ENCODE measurements at places on chromosomes 3 and 15.
A peak's percentile ranks its signal among the peaks of the same experiment; 100 is the strongest.

DNA sequence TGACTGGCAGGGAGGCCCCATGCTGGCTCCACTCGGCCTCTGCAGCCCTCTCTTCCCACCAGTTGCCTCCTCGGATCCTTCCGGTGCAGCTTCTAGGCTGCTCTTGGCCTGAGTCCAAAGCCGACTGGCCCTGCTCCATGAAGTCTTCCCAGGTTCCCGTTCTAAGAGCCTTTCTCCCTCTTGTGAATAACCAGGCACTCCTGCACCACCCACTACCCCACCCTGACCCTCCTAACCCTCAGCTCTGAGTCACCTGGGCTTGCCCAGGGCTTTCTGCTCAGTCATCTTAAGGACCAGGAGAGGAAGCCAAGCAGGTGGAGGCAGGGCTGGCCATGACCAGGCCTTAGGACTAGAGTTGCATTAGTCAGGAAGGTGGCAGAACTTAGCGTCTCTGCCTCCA, 28.1 kb upstream of the CNBP start:
- no peak for DNase-seq

- DNase-seq = no peak
Measured at GRCh38 chr3:195451373-195452015, 8.7 kb upstream of the ACAP2 start.

DNA sequence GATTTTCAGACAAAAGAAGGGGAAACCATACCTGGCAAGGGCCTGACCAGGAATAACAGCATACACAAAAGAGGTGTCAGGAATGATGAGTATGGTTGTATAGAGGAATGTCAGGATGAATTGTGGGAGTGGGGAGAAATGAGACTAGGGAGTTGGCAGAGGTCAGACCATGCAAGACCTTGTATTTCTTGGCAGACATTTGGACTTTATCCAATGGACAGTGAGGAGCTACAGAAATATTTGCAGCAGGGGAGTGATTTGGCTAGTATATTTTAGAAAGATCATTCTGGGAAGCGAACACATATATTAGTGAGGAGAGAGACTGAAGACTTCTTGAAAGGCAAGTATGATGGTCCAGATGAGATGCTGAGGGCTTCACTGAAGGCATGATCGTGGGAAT, 25.4 kb upstream of the ALPK3 start:
- no peak for DNase-seq

DNA sequence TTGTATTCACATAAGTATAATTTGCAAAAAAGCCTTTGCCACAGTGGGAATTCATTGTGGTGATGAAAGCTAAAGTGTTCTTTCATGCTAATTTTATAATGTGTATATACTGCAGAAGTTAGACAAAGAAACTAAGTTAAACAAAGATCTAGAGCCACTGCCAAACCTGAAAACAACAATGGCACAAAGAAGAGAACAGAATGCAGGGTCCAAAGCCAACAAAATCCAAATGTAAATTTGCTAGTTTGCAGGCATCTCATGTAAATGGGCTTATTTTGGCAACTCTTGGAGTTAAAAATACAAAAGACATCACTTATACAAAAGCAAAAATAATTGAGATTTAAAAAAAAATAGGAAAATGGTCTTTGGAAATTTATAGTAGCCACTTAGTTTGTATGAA, 123.0 kb downstream of the TCF12 start:
- no peak for DNase-seq

- DNase-seq = no peak
Measured at GRCh38 chr3:185744997-185745843, 79.6 kb downstream of the IGF2BP2 start.

DNA sequence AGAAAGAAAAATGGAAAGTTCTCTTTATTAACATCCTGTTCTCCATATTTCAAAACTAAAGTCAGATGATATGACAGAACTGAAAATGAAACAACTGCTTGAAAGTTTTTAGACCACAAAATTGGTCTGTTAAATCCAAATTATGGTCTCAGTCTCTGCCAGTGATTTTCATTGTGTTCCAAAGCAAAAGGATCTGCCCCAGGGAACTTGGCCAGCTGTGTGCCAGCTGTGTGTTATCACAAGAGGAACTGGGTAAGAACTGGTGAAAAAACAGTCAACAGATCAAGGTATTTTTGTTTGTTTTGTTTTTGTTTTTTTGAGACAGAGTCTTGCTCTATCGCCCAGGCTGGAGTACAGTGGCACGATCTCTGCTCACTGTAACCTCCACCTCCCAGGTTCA, 323.3 kb downstream of the CTNNB1 start:
- DNase-seq = no peak

GRCh38 chr3:134441321-134441720, 44.5 kb downstream of the ANAPC13 start:
- no peak for DNase-seq

DNA sequence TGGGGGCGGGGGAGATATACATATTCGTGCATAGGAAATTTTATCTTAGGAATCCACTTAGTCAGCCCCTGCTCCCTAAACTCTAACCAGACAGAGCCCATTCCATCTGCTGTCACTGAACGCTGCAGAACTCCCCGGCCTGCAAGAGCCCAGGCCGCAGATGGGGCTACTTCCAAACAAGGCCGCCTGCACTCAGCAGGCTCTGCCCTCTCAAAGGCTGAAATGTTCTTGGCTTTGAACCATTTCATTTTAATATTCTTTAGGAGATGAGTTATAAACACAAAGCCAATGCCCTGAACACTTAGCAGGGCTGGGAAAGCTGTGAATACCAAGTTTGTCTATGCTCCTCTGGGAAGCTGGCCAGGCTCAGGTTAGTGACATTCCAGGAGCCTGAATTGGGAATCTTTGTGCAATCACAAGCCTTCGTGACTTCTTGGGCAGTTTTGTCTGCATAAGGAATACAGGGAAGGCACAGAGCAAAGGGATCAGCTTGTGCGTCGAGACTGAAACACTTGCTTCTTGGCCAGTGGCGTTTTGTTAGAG, 65.0 kb downstream of the SYNM start:
- no peak for DNase-seq

DNA sequence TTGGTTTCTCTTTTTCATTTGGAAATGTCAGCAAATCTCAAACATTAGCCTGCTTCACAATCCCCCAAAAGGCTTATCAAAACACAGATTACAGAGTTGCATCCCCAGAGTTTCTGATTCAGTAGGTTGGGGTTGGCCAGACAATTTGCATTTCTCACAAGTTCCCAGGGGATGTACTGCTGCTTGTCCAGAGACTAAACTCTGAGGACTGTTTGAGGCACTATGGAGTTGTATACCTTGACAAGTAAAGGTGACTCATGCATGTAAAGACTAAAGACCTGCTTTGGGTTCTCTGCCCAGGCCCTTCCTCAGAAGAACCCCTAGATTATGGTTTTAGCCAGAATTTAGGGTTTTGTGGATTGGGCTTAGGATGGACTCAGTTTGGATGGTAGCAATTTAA, 151.1 kb upstream of the ARHGEF26 start:
- no peak for DNase-seq

DNA sequence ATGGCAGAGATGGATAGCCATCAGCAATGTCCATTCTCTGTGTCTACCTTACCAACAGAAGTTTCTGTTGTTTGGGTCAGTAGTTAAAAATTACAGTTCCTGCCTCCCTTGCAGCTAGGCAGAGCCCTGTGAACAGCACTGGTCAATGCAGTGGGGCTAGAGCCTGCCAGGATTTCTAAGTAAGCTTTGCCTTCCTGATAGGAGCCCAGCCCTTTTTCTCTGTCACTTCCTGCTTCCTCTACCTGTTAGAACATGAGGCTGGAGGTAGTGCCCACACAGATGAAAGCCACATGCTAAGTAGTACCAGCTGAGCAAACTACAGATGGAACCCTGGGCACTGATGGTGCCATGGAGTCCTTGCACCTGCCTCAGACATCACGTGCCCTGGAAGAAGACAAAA, 45.0 kb downstream of the MGLL start:
- DNase-seq = no peak

DNA sequence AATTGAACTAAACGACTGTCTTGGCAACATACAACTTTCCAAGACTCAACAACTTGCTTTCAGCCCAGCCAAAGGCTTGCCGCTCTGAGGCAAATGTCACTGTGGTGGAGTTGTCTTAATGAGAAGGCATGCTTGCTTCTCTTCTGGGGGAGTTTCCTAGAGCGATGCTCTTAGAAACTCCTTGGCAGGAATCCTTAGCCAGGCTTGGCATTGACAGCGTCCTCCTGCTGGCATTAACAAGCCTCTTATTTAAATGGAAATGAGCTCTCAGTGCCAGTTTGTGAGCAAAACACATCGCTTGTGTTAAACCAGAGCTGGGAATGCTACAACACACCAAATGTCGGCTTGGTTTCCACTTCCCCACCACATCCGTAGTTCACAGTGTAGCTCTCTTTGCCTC, 265.5 kb upstream of the TPRG1 start:
- DNase-seq = no peak

DNA sequence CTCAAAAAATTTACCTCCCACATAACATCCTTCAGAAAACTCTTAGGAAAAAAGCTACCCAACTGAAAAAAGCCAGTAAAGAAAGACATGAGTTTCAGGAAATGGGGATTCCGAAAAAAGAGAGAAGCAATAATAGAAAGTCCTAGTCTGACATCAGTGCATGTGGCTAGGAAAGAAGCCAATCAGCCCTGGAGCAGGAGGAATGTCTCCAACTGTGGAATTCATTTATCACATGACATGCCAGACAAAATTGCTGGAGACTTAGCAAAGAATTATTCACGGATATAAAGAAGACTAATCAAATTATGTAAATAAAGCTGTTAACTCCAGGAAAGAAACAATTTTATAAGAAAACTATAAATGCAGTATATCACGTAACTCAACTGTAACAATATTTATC, 258.9 kb upstream of the RARB start:
- DNase-seq = no peak

- peak; percentile 78 for DNase-seq
Measured at GRCh38 chr15:88894348-88894818, 961 bp downstream of the HAPLN3 start.

- no peak for DNase-seq
Measured at GRCh38 chr15:66841953-66842681, 140.1 kb downstream of the SMAD6 start.

- no peak for DNase-seq
Measured at GRCh38 chr3:141797819-141798447, 34.7 kb downstream of the GRK7 start.

GRCh38 chr3:115388166-115388565, 235.1 kb upstream of the GAP43 start:
- no peak for DNase-seq

DNA sequence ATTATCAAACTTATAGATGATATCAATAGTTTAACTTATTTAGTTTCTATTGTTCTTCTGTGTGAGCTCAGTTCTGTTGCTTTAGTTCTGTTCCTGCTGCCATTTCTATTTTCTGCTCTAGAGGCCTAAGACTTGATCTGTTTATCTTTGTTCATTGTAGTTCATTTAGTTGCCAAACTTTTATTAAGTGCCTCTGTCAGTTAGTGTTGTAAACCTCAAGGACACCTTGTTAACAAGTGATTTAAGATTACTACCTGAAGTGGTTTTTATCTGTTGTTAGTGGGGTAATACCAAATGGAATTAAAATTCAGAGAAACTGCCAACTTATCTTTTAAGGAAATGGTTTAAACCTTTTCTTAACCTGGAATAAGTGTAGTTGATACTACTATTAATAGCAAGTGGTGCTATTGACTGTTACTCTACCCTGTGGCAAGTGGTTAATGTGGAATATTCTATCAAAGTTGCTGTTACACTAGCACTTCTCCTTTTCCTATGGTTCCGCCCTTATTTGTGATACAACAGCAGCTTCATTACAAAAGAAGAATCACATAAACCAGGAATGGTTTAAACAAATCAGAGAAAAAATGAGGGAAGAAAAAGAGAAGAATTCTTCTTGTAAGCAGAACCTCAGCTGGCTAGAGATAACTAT, 500.6 kb upstream of the GOLIM4 start:
- no peak for DNase-seq

- DNase-seq = no peak
Measured at GRCh38 chr3:59180006-59180405, 130.2 kb upstream of the CFAP20DC start.

GRCh38 chr15:83198476-83198875, 9.1 kb downstream of the HDGFL3 start:
- DNase-seq = no peak

- no peak for DNase-seq
Measured at GRCh38 chr3:65268426-65268825, 580.6 kb upstream of the ADAMTS9 start.

DNA sequence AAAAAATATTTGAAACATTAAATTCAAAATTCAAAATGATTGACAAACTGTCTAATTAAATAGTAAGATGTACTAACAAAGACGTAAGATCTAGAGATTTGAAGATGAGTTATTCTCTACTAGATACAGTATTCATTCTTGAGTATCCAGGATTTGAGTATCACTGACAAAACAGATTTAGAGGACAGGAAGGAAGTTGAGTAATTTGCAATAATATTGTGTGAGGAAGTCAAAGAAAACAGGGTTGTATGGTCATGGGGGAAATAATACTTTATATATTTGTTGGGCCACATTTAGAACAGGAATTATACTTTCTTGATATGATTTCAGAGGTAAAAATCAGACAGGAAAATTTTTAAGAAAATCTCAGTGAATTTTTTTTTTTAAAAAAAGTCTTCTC, 393.1 kb upstream of the CDIN1 start:
- no peak for DNase-seq

All from activated CD4-positive, alpha-beta T cell treated with anti-CD3 and anti-CD28 coated beads for 1 hour (primary cell).